ENCODE measurements at places on chromosomes 7 and 10.

GRCh38 chr10:113362645-113363091 lies 190.2 kb upstream of the HABP2 start:
- no peak for DNase-seq

GRCh38 chr7:69062020-69062765 lies 536.1 kb upstream of the AUTS2 start:
- no peak for DNase-seq

DNA sequence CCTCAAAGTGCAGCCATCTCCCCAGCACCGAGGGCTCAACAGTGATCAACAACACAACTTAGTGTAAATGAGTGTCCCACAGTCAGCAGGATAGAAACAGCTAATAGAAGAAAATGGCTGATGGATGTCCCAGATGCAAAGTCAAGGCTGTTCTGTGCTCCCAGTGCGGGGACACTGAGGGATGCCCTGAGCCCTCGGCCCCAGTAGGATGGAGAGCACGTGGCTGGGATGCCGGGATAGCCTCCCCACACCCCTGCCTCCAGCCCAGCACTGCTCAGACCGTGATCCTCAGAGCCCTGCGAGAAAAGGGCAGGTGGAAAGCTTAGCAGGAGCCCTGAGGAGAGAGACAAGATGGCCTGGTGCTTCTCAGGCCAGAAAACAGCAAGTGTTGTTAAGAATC lies 243.9 kb upstream of the TCERG1L start:
- no peak for DNase-seq

DNA sequence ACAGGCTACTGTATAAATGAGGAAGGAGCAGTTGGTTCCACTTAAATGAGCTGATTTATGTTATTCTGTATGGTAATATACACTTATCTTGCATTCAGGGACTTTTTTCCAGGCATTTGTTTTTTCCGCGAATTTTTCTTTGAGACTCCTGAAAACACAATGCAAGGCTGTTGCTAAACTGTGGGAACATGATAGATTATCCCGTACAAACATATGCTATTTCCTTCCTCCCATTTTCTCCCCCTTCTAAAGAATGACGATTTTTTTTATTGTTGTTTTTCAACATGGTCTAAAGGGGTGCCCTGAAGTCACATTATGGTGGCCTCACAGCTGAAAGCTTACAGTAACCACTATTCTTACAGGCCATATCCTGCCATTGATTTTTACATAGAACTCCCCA lies 523.9 kb upstream of the NRP1 start:
- no peak for DNase-seq

- DNase-seq: no peak
Observed at GRCh38 chr10:810351-810846, 120.9 kb upstream of the DIP2C start.

DNA sequence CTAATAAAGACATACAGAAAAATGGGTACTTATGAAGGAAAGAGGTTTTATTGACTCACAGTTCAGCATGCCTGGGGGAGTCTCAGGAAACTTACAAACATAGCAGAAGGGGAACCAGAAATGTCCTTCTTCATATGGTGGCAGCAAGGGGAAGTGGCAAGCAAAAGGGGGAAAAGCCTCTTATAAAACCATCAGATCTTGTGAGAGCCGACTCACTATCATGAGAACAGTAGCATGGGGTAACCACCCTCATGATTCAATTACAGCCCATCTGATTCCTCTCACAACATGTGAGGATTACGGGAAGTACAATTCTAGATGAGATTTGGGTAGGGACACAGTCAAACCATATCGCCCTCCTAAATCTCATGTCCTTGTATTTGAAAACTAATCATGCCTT lies 1305.4 kb upstream of the SORCS1 start:
- DNase-seq: no peak

- DNase-seq: no peak
Observed at GRCh38 chr10:61142987-61143386, 199.0 kb upstream of the RHOBTB1 start.

GRCh38 chr7:100675105-100675451 lies 1.5 kb downstream of the GNB2 start:
- no peak for DNase-seq

DNA sequence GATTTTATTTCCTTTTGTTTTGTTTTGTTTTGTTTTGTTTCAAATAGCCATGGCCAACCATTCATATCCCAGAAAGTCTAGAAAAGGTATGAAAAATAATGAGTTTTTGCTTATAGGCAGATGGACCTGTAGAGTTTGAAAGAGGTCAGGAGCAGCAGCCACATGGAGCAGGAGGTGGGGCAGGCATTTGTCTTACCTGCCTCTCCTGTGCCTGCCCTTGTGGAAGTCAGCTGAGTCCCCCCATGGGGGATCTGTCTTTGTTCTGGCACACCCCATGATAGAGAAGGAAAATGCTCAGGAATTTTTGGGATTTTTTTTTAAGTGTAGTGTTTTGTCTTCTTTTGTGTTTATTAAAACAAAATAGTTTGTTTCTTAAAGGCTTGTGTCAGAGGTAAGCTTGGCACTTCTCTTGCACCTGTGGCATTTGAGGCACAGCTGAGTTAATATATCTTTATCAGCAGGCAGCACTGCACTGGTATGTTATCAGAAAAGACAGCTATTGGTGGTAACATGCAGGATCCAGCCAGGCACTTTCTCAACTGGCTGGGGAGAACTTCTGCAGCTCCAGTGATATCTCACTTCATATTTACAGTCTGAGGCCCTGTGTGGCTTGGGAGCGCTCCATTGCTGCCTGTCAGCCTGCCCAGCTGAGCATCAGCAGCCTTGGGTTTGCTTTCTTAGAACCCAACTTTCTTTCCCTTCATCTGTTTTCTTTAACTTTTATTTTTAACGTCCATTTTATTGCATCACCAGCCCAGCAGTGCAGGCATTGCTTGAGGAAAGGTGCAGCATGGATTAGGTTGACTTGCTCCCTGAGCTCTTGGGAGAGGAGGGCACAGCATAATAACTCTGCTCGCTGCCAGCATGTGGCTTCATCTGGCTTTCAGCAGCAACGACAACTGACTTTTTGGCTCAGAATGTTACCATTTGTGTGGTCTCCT lies 44.4 kb downstream of the LRRC4 start:
- DNase-seq: no peak

GRCh38 chr7:22680482-22680911 lies 46.5 kb upstream of the IL6 start:
- no peak for DNase-seq

GRCh38 chr10:110843031-110843430 lies 28.7 kb upstream of the PDCD4 start:
- no peak for DNase-seq

GRCh38 chr7:41817386-41817785 lies 114.5 kb upstream of the INHBA start:
- DNase-seq: no peak

DNA sequence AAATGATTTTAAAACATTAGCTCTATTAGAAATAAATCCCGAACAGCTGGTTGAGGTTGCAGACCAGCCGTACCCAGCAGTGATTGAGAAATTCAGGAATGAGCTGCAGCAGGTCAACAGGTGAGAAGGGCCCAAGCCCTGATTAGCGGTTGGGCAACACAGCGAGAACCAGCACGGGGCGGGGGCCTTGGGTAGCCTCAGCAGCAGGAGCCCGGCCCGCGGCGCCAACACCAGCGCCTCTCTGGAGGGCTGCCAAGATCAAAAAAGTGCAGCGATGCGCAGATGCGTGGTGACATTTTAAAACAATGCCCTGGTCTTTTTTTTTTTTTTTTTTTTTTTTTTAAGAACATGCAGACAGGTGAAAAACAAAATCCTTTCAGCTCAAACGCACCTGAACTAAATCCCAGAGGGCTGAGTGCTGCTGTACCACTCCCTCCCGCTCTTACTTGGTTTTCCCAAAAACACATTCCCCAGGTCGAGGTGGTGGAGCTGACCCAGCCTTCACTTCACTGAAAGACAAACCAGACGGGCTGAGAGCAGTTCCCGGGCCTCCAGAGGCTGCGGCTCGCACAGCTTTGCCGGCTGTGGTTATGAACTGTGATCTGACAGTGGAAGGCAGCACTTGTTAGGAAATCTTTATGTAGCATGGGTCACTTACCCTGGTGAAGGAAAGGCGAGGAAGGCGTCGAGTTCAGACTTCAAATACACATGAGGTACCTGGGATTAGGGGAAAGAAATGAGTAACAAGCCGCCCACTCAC lies 579.4 kb downstream of the SDK1 start:
- no peak for DNase-seq

DNA sequence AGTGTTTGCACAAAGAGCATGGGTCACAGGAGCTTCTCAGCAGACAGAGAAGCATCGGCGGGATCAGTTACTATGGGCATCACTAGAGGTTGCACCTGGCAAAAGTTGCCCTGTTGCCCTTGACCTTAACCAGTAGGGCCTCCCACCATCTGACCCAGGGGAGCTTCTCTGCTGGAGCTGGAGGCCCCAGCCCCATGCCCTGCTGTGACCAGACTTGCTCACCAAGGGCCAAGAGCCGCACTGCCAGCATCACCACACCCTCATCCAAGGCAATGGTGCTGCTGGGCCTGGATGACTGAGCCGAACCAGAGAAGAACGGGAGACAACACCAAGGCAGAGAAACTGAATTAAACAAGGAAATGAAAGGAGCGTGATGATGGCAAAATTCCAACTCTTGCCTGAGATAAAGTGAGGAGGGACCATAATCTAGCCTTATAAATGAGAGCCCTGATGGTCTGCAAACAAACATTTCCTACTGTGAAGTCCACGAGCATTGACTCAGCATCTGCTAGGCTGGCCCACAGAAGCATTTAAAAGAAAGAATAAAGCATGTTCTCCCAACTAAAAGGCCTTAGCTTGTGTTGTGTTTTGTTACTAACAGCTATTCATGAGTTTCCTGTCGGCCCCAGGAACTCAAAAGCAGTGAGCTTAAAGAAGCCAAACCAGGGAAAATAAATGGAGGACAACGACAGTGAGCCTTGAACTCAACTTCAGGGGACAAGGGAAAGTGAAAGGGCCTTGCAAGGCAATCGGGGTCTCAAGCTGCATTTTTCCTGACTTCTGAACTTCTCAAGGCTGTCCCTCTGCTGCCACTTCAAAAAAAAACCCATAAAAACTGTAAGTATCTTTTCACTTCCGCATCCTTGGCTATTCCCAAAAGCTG lies 60.4 kb downstream of the AFAP1L2 start:
- DNase-seq: no peak

DNA sequence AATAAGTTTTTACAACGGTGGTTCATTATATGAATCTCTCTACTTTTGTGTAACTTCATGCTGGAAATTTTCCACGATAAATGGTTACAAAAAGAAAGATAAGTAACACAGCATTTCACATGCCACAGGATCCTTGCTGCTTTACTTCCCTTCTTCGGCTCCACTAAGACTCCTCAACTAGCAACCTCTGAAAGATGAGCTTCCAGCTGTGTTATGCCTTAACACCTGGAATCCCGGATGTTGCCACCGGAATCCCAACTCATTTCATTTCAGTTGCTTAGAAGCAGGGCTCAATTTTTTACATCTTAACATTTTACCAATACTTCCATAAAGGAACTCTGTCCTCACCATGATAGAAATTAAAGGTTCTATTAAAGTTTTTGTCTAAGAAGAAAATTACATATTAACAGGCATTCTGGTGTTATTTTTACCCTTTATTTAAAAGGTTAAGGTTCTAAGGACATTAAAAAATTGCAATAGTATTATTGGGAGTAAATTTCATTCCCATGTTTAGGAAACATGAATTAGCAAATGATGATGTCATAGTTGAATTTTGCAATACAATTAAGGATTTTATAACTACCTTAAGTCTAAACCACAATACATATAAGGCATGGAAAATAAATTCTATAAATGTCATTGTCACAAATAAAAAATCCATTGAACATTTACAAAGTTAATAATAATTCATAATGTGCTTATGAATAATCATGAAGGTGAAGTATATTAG lies 57.1 kb upstream of the IL6 start:
- no peak for DNase-seq

DNA sequence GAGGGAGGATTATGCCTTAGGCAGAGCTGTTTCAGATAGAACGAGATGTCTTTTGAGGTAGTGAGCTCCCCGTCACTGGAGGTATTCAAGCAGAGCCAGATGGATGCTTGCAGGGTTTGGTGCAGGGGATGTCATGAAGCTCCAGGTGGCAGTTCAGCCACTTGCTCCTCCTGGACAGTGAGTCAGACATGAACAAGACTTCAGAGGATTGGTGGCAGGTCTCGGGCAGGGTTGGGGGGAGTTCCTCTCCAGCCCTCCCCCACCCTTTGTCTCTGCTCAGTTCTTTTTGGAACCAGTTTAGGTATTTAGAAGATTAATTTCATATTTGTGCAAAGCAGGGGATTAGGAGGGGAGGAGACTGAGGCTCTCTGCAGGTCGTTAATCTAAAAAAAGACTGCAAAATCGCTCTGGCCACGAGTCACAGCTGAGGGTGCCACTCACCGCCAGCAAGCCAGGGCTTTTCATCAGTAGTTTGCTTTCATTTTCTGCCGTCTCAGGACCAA lies 21.5 kb upstream of the MYL10 start:
- DNase-seq: no peak

DNA sequence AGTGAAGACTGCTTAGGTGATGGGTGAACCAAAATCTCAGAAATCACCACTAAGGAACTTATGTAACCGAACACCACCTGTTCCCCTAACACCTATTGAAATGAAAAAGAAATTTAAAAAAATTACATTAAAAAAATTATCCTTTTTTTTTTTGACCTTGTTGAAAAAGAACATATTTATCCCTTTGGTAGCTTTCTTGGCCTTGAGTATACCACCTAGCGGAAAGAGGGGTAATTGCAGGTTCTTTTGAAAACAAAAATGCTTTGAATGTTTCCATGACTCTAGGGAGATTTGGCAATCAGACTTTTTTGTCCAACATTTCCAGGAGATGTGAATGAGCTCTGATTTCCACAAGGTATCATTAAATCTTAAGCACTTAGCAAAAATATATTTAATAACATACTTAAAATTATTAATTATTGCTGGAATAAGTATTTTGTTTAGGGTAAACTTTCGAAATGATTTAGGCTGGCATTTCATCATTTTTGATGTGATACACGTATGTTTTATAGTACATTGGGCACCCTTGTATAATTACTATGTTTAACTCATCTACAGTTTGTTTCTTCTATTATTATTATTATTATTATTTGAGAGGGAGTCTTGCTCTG lies 47.0 kb upstream of the ELMO1 start:
- DNase-seq: no peak

DNA sequence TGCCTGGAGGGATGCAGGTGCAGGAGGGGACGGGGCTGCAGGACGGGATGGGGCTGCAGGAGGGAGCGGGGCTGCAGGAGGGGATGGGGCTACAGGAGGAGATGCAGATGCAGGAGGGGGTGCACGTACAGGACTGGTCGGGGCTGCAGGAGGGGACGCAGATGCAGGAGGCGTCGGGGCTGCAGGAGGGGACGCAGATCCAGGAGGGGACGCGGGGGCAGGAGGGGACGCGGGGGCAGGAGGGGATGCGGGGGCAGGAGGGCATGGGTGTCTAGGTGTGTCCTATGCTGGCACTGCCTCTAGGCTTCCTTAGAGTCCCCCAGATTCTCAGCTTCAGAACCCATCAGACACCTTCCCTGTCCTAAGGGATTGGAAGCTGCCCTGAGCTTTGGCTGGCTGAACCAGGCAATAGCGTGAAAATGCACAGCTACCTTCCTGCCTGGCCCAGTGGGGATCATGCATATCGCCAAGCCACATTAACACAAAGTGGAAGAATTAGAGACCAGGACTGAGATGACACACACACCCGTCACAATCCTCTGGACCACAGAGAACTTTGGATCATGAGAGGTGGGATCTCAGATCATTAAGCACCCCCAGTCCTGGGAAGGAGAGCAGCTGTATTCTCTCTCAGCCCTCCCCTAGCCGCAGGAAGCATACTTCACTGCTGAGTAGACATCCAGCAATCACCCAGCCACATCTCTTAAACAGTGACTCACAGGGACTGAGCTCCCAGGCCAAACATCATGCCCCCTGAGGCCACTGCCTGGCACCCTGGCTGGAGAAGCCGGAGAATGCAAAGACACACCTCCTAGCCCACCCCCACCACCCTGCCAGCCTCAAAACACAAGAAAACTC lies 67.3 kb downstream of the VWA2 start:
- no peak for DNase-seq

All from stimulated activated CD4-positive, alpha-beta T cell treated with anti-CD3 and anti-CD28 coated beads, Interleukin-1b, Interleukin-23, amount 100 ng/mL, for 1 hour (primary cell).